ENCODE measurements at places on chromosomes 12 and 14. TPM values are rescaled to one million over a fixed set of nuclear protein-coding genes. Genes with fewer than 3 reads are reported as not detected.

DNA sequence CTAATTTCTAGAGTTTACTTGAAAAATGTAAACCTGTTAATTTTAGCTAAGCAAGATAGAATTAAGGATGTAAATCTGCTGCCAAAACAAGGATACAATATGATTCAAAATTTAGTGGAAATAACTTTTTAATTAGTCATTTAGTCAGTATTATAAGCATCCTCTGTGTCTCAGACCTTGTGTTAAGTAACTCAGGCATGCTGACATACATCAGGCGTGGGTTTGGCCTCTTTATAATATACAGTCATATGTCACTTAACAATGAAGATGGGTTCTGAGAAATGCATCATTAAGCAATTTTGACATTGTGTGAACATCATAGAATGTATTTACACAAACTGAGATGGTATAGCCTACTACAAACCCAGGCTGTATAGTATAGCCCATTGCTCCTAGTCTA, 386.9 kb downstream of the ZFP36L1 start:
- DNase-seq = no peak
- H3K27me3 ChIP-seq = no peaks in the 10 kb centered on the region
- peaks cover 12% of the 10 kb centered on the region for H3K4me1 ChIP-seq

GRCh38 chr14:80545935-80546854, 334.9 kb upstream of the DIO2 start:
- no peaks in the 10 kb centered on the region for H3K36me3 ChIP-seq
- H3K27me3 ChIP-seq = no peaks in the 10 kb centered on the region
- no peak overlapping the region for H3K27ac ChIP-seq
- DNase-seq = no peak

GRCh38 chr14:36807727-36808126, 146.1 kb downstream of the PAX9 start:
- DNase-seq = no peak
- no peaks in the 10 kb centered on the region for H3K36me3 ChIP-seq
- H3K4me3 ChIP-seq = no peak overlapping the region
- no peaks in the 10 kb centered on the region for H3K4me1 ChIP-seq

- H3K27me3 ChIP-seq = no peaks in the 10 kb centered on the region
- no peaks in the 10 kb centered on the region for H3K4me1 ChIP-seq
- H3K4me3 ChIP-seq = no peak overlapping the region
- H3K27ac ChIP-seq = no peak overlapping the region
- H3K36me3 ChIP-seq = no peaks in the 10 kb centered on the region
- DNase-seq = no peak
Observed at GRCh38 chr14:38507299-38507698, 251.4 kb upstream of the CLEC14A start.

GRCh38 chr12:21940549-21941505, at the start of gene ABCC9:
Gene ABCC9 (minus strand): TSS chr12:21941426. CDS start chr12:21936674, 4,752 bp downstream.
- H3K27me3 ChIP-seq = peaks cover 24% of the 10 kb centered on the region
- no peak within 1 kb of the TSS for H3K27ac ChIP-seq
- peak within 1 kb of the TSS; percentile 33 for H3K4me3 ChIP-seq
- H3K4me1 ChIP-seq = no peaks in the 10 kb centered on the region

The LTB4R2 gene
- total RNA-seq = 24.6 TPM
